ENCODE measurements at places on chromosomes 13 and 19.
A peak's percentile ranks its signal among the peaks of the same experiment; 100 is the strongest.

DNA sequence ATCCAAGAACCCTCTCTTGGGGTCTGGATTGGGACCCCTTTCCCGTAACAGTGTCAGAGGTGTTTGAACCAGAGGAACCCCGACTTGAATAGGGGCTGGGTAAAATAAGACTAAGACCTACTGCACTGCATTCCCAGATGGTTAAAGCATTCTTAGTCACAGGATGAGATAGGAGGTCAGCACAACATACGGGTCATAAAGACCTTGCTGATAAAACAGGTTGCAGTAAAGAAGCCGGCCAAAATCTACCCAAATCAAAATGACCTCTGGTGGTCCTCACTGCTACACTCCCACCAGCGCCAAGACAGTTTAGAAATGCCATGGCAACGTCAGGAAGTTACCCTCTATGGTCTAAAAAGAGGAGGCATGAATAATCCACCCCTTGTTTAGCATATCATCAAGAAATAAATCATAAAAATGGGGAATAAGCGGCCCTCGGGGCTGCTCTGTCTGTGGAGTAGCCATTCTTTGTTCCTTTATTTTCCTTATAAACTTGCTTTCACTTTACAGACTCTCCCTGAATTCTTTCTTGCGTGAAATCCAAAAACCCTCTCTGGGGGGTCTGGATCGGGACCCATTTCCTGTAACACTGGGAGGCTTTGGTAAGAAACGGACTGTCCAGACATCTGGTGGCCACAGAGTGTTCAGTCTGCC, 4.4 kb upstream of the SIN3B start:
- DNase-seq = no peak

DNA sequence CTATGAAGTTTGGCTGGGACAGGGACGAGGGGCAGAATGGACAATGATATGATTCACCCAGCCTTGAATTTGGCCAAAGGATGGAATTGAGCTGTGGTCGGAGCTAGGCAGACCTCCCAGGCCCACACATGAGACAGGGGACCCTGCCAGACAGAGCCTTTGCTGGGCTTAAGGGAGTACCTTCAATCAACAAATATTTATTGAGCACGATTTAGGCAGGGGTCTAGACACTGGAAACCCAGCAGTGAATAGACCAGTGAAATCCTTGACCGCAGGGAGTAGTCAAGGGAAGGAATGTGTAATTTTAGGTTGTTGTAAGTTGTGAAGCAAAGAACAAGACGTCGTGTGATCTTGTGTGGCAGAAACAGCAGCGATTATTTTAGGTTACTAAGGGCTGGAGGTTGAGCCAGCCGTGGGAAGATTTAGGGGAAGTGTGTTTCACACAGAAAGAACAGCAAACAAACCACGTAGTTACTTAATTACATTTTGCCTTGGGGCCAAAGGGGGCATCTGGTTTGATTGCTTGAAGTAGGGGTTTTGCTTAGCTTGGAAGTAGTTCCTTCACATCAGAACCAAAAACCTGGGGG, 16.9 kb upstream of the AP1M2 start:
- peak; percentile 3 for DNase-seq

DNA sequence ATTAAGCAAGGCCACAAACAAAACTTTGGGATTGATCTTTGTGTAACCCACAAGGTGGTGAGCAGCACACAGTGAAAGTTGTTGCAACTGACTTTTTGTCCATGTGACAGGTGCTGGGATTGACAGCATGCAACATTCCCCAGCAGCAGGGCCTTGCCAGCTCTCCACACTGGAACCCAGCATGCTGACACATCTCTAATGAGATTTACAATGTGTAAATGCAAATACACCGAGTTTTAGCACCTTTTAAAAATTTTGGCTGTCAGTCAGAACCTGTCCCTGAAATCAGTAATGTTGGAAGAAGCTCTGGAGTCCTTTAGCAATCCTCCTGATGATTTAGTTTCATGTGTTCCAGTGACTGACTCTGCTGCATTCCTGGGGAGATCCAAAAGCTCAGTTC, 16.5 kb upstream of the PCDH8 start:
- no peak for DNase-seq

DNA sequence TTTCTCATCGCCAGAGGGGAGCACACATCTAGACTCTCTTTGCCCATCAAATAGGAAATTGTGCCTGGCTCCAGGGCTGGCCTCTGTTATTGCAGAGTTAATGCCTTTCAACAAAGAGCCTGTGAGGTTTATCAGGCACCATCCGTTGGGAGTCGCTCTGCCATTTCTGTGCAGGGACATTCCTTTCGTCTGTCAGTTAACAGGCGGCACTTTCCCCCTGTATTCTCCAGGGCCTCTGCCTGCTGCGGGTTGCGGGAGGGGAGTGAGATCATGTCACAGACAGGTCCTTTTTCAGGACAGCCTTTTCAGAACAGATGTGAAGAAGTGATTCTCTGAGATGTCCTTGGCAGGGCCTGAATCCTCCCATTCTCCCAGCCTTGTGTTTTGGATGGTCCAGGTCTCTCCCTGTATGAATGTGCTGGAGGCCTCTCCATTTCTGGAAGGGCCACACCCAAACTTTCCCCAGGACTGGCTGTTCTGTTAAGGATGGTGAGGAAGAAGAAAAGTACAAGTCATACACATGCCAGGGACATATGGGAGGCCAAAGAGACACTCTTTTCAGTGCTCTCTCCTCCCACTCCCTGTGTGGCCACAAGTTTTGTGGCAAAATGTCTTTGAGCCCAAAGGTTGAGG, 14.9 kb downstream of the SERP2 start:
- no peak for DNase-seq

DNA sequence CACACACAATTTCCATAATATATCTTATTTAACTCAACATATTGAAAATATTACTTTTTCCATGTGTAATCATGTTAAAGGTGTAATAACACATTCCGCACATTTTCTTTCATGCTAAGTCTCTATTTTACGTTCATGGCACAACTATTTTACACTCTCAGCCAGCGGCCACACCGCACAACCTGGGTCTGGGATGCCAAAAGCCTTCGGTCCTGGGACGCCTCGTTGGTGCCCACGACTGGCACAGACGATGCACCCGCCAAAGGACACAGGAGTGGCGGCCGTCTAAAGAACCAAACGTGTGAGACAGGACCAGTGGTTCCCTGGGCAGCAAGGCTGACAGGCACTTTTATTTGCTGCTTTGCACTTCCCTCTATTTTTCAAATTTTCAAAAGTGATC, 10.0 kb upstream of the PROZ start:
- no peak for DNase-seq

DNA sequence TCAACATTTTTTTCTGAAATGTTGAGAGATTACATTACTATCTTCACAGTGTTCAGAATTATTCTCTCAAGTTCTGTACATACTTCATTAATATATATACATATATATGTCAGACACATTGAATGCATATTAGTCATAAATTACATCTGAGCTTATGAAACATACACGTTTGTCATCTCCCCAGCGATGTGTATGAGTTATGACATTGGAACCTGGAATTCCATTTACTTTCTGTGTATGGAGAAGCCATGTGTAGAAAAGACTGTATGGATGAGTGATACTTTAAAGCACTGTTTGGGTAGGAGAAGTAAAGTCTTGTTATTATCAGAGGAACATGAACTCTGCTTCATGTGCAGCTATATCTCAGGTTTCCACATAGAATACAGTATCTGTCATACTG, 167.2 kb downstream of the FGF14 start:
- DNase-seq = no peak

- peak; percentile 69 for DNase-seq
Observed at GRCh38 chr19:47124937-47125668, 5.5 kb upstream of the SAE1 start.

DNA sequence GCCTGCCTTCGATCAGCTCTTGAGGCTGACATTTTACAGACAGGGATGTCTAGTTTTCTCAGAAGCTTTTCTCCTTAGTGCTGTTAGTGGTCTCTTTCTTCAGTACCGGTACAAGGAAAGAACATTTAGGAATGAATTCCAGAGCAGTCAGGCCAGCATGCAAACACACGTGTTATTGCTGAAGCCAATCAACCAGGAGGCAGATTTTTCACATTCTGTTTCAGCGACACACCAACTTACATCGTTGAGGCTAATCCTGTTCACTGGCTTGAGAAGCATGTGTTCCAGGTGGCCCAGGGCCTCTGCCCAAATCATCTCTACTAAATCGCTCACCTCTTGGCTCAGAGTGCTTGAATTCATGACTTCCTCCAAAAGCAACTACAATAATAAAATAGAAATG, 19.2 kb downstream of the PARP4 start:
- no peak for DNase-seq

GRCh38 chr19:47228937-47229675, 1.9 kb downstream of the BBC3 start:
- DNase-seq = peak; percentile 32

- DNase-seq = no peak
Observed at GRCh38 chr13:74464670-74465069, 330.5 kb upstream of the KLF12 start.

DNA sequence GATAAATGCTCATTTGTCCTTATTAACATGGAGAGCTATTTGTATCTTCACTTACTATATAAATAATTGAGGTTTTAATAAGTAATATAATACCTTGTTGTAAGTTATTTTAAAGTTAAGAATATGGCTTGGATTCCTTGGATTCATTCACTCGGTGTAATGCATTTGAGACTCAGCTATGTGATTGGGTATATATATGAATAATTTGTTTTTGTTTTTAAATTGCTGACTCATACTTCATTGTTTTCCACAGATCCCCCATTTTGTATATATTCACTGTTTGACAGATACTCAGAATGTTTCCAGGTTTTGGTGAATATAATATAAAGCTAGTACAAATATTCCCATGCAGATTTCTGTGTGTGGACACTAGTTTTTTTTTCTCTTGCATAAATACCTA, 6.8 kb upstream of the CEACAM18 start:
- no peak for DNase-seq

GRCh38 chr13:95676105-95676761, 706 bp upstream of the DNAJC3 start:
- DNase-seq = no peak

GRCh38 chr13:66021846-66022245, 1208.3 kb downstream of the PCDH9 start:
- no peak for DNase-seq

GRCh38 chr19:41998246-41999020, 4.4 kb upstream of the ATP1A3 start:
- DNase-seq = no peak

GRCh38 chr13:33318037-33318436, 32.5 kb upstream of the STARD13 start:
- DNase-seq = no peak

DNA sequence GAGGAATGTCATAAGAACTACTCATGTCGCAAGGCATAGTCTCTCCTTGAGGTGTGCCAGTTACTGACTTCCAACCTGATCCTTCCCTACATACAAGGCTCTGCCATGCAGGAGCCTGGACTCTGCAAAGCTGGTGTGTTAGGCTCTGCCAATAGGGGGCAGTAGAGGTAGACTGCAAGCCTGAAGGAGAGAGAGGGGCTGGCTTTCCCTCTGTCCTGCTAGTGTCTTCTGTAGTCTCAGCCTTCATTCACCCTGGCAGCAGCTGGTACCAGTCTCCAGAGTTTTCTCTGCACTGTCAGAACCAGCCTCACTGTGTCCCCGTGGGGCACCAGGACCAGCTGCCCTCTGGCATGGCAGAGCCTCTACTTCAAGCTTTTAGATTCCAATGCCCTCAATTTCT, 14.5 kb downstream of the SHISA2 start:
- DNase-seq = peak; percentile 59

DNA sequence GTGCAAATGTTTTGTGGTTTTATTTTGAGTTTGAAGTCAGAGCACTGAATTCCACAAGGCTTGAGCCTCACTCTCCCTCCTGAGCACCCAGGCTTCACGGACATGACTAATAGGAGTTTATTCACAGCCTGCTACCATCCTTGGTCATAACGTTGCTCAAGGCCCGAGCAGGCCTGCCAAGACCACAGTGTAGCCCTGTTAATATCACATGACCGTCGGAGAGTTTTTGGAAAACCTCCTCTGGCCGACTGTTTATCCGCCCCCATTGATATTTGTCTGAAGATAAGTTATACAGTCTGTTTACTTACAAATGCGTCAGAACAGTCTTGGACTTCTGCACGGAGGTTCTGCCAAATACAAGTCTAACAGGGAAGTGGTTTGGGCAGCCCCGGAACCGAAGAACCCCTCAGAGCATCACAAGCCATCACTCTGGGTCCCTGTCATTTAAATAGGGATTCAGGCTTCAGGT, 89.9 kb downstream of the COL4A2 start:
- no peak for DNase-seq

DNA sequence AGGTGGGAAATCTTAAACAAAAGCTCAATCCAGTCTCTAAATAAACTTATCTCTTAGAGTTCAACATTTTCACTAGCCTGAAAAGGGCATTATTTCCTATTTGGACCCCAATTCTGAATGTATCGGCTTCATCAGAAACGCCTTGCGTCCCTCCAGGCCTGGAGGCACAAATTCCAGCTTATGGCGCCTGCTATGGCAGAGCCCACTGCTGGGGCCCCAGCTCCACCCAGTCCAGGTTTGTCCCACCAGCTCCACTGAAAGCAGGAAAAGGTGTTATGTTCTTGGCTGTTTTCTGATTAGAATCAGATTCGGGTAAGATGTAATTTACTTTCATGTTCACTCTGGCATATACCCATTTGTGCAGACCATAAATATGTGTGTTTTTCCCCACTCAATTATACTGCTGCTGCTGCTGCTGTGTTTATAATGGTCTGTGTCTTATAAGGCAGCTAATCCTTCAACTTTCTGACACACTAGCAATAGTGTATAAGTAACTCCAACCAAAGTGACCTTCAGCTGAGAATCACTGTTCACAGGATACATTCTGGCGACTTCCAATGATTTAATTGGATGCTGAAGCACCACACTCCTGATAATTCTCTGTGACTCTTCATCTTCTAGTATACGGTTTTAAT, 6.4 kb downstream of the IRS2 start:
- no peak for DNase-seq

DNA sequence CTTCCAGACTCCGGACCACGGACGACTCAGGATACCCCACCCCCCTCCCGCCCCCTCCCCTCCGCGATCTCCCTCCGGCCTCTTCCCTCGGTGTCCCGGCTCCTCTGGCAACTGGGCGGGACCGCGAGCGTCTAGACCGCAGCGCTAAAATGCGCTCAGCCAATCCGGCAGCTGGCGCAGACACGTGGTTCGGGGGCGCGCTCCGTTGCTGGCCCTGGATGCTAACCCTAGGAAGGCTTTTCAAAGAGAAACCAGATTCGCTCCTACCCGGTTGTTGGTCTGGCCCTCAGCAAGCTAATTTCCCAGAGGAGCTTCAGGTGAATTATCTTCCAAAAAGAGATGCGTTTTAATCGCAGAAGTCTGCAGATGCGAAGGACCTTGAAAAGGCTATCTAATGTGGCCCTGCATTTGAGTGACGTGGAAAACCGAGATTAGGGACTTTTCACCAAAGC, at the start of gene DZIP1:
Gene DZIP1, minus strand, starts transcription at position 106 of the 452 bp plus-strand sequence. CDS start 2,677 bp downstream, outside the sequence.
- DNase-seq = peak; percentile 50

- DNase-seq = no peak
Observed at GRCh38 chr13:93260591-93260990, 34.0 kb downstream of the GPC6 start.

DNA sequence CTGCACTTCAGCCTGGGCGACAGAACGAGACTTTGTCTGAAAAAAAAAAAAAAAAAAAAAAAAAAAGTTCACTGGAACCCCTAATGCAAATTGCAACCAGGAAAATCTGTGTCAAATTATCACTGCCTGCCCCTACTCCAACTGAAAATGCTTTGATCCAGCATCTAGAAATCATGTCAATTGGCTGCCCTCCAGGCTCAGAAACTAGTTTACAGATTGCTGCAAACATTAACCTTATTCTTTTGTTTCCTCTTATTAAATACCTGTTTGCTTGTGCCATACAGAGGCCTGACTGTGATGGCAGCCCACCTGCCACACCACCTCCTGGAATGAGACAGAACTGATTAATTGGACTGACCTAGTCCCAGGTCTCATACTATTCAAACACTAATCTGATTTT, 18.6 kb upstream of the AKT2 start:
- no peak for DNase-seq

Data from hippocampal formation (tissue), 2 donors.